ENCODE measurements at places on chromosomes 6 and 20.

DNA sequence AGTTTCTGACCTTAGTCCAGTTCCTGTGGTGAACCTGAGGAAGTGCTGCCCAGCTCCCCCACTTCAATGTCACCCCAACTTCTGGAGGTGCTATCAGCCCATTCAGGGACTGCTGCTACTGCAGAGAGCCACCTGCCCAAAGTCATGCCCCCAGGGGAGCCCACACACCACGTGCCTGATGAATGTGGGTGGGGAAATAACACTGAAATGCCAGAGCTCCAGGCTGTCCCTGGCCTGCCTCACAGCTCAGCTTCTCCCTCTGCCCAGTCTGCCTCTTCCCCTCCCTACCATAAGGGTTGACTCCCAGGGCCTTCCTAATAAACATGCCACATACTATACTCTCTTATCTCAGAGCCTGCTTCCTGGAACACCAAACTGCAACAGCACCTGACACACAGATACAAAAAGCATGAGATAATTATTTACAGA is 276.4 kb upstream of the MOCS1 start:
- DNase-seq, result no peak

GRCh38 chr20:2930538-2930937 is 57.3 kb downstream of the PTPRA start:
- no peak for DNase-seq

- no peak for DNase-seq
These were observed 117.0 kb downstream of the HIVEP2 start for GRCh38 chr6:142827991-142828390.

DNA sequence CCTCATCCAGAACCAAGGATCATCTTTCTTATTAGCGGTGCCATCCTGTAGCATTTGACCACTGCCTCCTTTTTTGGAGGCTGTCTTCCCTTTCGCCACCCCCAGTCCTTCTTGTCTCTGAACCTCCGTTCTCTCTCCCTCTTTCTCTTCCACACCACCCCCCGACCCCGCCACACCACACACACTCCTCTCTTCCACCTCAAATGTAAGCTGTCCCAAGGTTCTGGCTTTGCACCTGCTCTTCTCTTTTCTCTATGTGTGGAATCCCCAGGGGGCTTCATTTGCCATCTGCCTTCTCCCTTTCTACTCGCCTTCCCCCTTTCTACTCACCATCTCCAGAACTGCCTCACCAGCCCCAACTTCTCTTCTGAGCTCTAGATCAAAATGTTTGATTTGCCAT is 111.3 kb upstream of the CDYL start:
- no peak for DNase-seq

DNA sequence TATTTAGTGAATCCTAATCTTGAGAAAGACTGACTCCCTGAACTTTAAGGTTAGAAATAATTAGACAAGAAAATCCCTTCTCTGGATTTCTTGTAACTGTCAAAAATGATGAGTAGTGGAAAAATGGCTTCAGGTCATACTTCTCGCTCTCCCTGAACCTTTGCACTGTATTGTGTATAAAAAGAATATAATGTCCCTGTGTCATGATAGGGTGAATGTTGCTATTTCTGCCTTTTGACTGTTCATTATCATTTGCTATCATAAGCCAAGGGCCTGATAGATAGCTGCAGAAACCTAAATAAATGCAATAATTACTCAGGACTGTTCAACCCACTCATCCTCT is 39.3 kb downstream of the ALDH8A1 start:
- no peak for DNase-seq

- DNase-seq, result peak; percentile 77
These were observed 551.7 kb upstream of the GJE1 start for GRCh38 chr6:141580988-141581552.

DNA sequence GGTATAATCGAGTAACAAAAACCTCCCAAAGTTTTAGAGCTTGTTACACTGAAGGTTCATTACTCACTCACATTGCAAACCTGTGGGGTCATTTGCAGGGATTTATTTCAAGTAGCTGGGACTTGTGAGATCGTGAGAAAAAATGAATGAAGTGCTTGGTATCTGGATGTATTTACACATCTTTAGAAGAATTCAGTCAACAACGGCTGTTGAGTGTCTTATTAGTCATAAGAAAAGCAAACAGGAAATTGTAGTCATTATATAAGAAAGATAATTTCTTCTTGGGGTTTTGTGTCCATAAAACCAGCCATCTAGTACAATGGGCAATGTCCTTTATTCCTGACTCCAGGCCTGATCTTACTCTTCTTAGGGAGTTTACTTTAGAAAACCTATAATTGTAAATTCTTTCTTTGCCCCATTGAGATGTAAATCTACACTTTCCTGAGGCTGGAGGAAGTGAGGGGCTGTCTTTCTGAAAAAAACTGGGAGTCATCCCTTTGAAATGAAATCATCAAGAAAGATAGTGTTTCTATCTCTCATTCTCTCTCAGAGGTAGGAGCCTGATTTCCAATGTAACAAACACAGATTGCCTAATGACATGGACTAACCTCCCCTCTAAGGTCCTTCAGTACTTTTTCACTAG is 202.5 kb upstream of the ASCC3 start:
- peak; percentile 63 for DNase-seq

- DNase-seq, result peak; percentile 44
These were observed 31.3 kb downstream of the RAB22A start for GRCh38 chr20:58340853-58341252.

- DNase-seq, result no peak
These were observed 10.6 kb downstream of the MYB start for GRCh38 chr6:135191508-135192255.

DNA sequence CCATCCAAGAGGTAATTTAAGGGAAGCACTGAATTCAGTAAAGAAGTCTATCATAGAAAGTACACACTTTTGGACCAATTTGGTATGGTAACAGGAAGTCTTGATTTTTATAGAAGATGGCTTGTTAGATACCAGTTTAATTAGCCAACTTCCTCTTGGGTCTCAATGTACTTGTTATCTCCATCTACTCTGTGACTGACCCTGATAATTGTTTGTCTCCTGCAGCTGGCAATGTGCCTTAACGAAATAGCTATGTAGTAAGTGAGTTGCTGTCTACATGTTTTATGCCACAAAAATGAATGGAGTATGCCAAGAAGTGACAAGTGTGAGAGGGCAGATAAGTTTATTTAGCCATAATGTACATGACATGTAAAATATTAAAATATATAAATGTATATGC is 410.5 kb upstream of the MAN1A1 start:
- no peak for DNase-seq

- DNase-seq, result no peak
These were observed 75.1 kb upstream of the DUSP22 start for GRCh38 chr6:217048-217659.

DNA sequence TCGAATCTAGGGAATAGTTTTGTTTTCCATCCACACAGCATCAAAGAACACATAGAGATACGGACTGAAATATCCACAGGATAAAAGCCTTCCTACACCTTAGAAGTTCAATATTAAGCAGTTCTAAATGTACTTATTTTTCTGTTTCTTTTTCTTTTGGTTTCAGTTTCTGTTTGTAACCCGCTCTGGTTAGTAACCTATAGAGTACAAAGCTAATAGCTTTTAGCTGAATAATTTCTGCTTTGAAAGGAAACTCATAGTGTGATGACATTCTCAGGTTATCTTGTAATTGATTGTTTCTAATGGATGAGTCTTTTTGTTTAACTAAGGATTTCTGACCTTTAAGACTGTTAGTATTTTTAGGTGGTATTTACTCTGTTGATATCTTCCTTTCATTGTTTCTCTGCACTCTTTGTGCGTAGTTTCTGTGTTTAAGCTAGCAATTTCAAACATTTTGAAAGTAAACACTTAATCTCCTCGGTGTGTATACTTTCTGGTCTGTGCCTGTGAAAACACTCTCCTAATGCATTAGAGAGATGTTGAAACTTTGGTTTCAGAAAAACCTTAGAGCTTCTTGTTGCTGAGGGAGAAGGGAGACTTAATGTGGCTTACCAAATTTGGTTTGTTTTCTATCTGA is 385.5 kb downstream of the HDGFL1 start:
- peak; percentile 41 for DNase-seq

GRCh38 chr6:38184585-38185080 is 365.1 kb downstream of the ZFAND3 start:
- no peak for DNase-seq

- DNase-seq, result no peak
These were observed 43.8 kb downstream of the RALGAPA2 start for GRCh38 chr20:20668639-20669038.

DNA sequence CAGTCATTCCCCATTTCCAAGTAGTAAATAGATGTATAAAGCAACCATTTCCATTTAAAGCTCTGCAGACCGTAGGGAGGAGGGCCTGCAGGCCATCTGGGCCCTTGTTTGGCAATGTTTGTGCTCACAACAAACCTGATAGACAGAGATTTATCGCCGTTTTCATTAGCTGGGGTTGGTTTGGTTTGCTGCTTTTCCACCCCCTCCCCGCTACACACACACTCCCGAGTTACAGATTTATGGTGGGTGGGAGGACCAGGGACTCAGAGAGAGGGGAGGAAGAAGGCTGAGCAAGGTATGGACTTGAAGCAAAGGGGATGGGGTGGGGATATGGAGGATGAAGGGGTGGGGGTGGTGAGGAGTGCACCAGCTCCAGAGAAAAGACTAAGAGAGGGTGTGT is 36.6 kb upstream of the FOXP4 start:
- DNase-seq, result no peak

DNA sequence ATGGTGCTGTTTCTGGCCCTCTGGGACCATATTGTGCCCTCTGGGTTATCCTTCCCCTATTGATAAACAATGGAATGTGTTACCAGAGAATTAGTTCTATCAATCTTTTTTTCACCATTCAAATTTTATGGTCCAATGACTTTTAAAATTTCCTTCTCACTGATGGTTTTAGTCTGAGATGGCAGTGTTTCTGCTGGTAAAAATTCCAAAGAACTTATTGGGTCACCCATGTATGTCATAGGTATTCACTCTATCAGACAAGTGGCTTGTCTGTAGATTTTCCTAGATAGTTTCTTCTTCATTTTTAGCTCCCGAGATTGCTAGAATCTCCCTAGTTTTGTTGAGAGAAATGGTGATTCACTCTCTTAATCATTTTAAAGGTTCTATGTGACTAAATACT is 357.2 kb upstream of the RGS17 start:
- no peak for DNase-seq

- peak; percentile 100 for DNase-seq
These were observed 7.8 kb upstream of the LCA5 start for GRCh38 chr6:79544939-79545450.

DNA sequence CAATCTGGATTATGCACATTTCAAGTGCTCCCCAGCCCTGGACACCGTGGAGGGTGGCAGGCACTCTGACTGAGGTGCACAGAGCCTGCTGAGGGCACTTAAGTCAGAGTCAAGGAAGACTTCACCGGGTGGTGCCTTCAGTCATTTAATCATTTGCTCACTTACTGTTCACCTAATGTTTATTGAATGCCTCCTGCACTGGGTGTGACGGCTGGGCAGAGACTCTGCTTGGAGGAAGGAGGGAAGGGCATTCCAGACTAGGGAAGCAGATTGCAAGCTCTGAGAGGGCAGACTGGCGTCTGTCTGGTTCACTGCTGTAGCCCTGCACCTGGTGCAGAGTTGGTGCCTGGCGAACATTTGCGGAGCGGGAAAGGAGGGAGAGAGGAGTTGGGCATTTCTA is 54.2 kb upstream of the FAM83D start:
- peak; percentile 83 for DNase-seq

- DNase-seq, result no peak
These were observed 295.8 kb downstream of the BCKDHB start for GRCh38 chr6:80402266-80402665.

GRCh38 chr20:63587776-63588591 is 13.9 kb upstream of the HELZ2 start:
- no peak for DNase-seq

DNA sequence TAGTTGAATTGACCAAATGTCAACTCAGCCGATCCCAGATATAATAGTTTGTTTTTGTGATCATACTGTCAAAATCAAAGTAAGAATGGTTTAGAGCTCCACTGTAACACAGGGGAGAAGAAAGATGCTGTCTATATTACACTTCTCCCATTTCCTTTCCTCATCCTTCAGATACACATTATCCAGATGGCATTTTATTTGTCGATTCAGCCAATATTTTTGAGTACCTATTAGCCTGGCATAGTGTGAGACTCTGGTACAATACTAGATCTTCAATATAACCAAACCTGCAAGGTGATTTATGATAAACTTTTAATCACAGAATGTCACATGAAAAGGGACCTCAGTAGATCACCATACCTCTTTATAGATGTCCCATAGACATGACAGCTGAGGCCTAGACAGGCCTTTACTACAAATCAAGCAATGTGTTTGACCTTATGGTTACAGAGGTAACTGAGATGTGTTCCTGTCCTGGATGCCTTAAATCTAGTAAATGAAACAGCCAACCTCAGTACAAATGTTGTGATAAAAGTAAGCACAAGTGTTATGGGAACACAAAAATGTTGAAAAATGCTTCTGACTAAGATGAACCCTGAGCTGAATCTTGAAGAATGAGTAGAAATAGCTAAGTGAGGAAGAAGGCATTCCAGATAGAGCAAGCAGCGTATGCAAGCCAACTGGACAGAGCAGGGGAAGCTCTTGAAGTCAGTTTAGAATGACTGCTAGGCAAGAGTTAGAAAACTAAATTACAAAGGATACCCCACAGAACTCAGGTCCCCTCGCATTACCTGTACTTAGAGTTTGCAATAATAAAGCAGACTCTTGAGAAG is 1.9 kb downstream of the FBXO9 start:
- no peak for DNase-seq

GRCh38 chr20:63915471-63915870 is 20.5 kb downstream of the DNAJC5 start:
- DNase-seq, result no peak

DNA sequence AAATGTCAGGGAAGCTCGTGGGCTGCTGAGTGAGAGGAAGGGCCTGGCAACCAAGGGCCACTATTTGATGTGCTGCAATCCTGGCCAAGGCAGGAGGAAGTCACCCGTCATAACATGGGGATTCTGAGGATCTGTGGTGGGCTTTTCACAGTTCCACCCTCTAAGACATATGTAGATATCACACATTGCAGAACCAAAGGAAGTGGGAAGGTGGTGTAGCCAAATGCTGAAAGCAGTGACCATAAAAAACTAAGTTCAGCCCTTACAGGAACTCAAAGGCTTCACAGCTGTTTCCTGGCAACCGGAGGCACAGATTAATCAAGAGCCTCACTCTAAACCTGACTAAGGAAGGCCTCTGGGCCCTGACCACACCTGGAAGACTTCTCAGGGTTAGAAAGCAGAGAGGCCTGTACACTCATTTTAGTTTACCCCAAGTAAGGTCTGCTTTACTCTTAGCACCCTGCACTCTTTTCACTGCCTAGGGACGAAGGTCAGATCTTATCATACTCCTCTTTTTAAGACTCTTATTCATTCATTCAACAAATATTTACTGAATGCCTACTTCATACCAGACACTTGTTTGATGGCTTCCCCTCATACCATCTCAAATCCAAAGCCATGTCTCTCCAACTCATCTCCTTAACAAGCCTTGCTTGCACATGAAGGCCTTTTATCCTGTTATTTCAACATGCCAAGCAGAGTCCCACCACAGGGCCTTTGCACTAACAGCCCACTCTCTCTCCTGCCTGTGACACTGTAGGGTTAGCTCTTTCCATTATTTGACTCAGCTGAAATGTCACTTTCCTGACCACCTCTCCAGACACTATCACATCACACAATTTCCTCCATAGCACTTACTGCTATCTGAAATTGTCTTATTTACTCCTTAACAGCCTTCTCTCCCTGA is 2.6 kb downstream of the UBE2V1 start:
- peak; percentile 82 for DNase-seq
